ENCODE measurements at places on chromosomes 5 and 9.

- no peaks in the 10 kb centered on the region for H3K27me3 ChIP-seq
- no peak overlapping the region for H3K27ac ChIP-seq
Observed at GRCh38 chr5:168006456-168007130, 284.9 kb upstream of the WWC1 start.

DNA sequence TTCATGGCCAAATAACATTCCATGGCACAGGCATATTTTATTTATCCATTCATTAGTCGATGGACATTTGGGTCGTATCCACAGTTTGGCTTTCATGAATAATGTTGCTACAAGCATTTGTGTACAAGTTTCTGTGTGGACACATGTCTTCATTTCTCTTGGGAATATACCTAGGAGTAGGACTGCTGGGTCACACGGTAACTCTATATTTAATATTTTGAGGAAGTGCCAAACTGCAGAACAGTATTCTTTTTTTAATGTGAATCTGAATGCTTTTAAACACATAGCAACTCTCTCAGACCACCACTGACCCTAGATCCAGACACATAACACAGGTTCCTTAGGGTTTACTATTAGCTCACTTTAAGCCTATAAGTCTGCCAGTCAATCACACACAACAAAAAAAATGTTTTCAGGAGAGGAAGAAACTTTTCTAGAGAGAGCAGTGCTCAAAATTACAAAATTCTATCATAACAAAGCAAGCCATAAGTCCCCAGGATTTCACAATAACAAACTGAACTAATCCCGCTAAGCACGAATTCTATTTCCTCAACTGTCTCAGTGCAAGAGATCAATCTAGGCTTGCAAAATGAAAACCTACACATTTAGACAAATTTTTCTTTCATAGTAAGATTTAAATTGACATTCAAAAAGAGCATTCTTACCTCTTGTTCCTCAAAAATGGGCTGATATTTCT is 41.8 kb upstream of the GABBR2 start:
- DNase-seq = no peak
- H3K4me1 ChIP-seq = no peaks in the 10 kb centered on the region
- no peaks in the 10 kb centered on the region for H3K36me3 ChIP-seq
- H3K4me3 ChIP-seq = no peak overlapping the region
- H3K27ac ChIP-seq = no peak overlapping the region

DNA sequence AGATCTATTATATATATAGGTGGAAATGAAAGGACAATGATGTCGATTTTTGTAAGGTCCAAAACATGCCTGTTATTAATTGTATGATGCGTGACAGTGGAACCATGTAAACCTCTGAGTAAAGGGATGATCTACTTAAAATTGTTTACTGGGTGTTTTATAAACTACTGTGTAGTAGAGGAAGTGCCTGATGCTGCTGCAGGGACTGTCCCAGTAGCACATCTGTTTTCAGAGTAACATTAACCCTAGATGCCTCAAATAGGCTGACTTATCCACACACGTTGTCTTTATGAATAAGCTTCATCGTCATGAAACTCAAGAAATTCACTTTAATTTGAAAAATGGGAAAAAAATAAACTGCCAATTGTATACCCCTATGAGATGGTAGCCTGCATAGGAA is 1.7 kb downstream of the CAMK4 start:
- H3K4me3 ChIP-seq = peak overlapping the region; percentile 98
- no peak for DNase-seq
- H3K36me3 ChIP-seq = peaks cover 39% of the 10 kb centered on the region
- H3K27me3 ChIP-seq = no peaks in the 10 kb centered on the region

DNA sequence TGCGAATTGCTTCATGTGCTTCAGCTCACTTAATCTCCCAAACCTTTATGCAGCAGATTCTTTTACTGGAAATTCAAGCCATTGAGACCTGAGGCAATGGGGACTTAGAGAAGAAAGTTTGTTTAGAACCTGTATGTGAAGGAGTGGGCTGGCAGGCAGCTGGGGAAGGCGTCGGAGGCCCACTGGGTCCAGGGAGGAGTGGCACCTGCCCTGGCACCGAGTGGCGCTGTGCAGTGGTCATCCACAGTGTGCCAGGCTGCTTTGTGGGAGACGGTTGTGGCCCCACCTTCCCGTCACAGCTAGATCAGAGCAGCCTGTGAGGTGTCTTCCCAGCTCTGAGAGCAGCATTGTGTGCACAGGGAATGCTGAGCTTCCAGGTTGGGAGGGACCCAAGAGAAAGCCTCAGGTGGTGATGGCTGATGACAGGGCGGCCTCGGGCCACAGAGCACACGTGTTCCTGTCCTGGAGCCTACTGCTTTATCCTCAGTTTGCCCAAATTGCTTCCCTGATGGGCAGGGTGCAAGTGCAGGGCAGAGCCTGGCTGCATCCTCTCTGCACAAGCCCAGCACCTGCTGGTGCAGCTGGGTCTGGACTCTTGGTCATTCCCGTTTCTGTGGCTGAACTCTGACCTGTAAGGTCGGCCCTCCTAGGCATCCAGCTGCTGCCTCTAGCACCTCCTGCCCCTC is 175.2 kb downstream of the CACNA1B start:
- H3K4me1 ChIP-seq = no peaks in the 10 kb centered on the region
- peaks cover 2% of the 10 kb centered on the region for H3K27me3 ChIP-seq
- no peak overlapping the region for H3K4me3 ChIP-seq
- no peaks in the 10 kb centered on the region for H3K36me3 ChIP-seq
- no peak for DNase-seq
- H3K27ac ChIP-seq = no peak overlapping the region

DNA sequence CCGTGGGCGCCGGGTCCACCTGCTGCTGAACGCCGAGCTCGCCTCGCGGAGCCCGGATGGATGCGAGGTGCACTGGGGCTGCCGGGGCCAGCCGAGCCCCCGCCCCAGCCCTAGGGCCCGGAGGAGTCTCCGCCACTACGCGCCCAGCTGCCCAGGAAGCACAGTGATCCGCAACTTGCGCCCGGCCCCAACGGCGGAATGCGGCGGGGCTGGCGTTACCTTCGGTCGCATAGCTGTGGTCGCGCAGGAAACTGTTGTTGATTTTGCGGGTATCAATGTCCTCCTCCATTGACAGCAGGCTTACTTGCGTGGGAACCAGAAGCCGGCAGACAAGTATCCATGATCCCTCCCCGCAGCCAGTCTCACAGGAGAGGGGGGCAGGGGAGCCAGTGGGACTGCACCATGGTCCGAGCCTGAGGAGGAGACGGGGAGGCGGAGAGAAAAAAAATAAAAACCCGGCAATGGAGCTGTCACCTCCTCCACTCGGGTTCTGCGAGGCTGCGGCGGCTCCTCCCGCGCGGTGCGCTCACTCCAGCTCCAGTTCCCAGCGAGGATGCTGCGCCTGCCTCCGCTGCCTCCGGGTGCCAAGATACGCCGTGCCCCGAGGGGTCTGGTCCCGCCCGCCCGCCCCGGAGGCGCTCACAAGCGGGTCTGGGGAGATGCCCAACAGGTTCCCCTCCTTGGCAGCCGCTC is 628 bp downstream of the PPP2R2B start:
- H3K4me1 ChIP-seq = peaks cover 16% of the 10 kb centered on the region
- peaks cover 39% of the 10 kb centered on the region for H3K27me3 ChIP-seq
- DNase-seq = peak; percentile 53
- H3K36me3 ChIP-seq = no peaks in the 10 kb centered on the region

DNA sequence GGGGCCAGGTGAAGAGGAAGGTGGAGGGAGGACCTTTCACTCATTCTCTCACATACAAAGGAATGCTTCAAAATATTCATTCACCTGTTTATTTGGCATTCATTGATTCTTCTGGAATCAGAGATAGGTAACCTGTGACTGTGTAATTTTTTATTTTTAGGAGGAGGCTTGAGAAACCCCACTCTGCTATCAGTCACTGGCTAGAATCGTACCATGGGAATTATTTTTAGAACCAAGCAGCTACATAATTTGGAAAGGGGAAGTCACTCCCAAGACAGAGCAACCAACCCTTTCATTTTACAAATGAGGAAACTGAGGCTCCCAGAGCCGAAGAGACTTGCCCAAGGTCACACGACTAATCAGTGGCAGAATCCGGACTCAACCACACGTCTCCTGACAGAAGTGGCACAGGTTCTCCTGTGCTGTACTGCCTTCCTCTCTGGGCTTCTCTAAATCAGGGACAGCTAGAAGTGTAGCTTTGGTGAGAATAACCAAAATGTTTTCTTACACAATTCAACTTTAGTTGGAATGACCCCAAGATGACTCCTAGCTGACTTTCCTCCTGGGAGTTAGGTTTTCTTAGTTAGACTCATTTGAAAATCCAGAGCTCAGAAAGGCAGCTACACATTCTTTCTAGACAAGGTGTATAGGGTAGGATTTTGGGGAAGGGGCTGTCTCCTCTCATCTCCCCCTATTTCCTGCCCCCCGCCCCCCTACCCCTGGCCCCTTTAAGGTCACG is 264.3 kb upstream of the PANK3 start:
- H3K4me3 ChIP-seq = no peak overlapping the region
- H3K27ac ChIP-seq = no peak overlapping the region
- peaks cover 6% of the 10 kb centered on the region for H3K27me3 ChIP-seq
- DNase-seq = no peak
- H3K36me3 ChIP-seq = peaks cover 3% of the 10 kb centered on the region
- H3K4me1 ChIP-seq = no peaks in the 10 kb centered on the region

DNA sequence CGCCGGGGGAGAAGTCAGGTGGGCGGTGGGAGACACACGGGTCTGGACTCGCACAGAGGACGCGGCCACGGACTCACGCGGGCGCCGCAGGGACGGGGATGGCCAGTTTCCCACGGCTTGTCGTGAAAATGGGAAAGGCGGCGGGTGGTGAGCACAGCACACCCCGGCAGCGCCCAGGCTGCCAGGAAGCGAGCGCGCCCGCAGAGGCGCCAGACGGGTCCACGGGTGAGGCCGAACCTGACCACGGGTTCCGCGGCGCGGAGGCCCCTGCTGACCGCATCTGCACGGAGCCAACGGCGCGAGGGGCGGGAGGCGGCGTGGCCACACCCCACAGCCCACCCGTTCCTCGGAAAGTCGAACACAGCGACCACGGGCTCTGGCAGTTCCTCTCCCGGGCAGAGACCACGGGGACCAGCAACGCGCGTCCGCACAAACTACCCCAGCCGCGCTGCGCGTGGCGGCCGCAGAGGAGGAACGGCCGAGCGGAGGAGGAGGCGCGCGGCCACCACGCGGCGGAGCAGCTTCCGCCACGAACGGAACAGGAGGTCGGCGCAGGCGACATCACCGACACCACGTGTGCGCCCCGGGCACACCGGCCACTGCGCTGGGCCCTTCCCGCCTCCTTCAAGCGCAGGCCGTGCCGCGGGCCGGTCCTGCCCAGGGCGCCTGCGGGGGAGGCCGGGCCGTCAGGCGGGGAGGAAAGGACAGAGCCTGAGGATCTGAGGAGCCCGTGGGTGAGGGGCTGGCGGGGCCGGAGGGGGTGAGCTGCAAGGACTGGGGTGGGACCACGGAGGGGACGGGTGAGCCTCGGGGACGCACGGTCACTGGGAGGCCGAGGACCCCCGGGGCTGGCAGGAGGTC is 5.6 kb downstream of the EXD3 start:
- peaks cover 28% of the 10 kb centered on the region for H3K4me1 ChIP-seq
- no peak overlapping the region for H3K27ac ChIP-seq
- no peak for DNase-seq
- peaks cover 2% of the 10 kb centered on the region for H3K36me3 ChIP-seq
- peak overlapping the region; percentile 42 for H3K4me3 ChIP-seq

DNA sequence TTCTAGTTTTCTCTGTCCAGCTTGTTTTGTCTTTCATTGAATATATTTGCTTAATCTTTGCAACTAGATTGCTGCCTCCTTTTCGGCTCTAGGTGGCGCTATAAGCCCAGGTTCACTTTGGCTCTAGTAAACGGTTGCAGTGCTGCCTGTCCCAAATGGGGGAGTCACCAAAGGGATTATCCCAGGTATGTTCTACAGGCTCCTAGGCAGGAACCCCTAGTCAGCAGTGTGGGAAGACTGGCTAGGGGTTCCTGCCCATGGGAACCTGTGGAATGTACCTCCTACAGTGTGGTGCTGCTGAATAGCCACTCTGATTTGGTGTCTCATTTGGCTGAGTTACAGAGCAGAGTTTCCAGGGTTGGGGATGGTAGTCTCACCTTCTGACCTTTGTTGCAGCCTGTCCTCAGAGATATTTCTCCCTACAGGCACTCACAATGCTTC is 85.2 kb downstream of the ARSB start:
- peaks cover 6% of the 10 kb centered on the region for H3K36me3 ChIP-seq
- no peak overlapping the region for H3K27ac ChIP-seq
- H3K4me3 ChIP-seq = no peak overlapping the region

- H3K4me3 ChIP-seq = no peak overlapping the region
- no peak for DNase-seq
- H3K36me3 ChIP-seq = no peaks in the 10 kb centered on the region
- peaks cover 18% of the 10 kb centered on the region for H3K4me1 ChIP-seq
Observed at GRCh38 chr9:134557331-134557730, 84.3 kb upstream of the COL5A1 start.

DNA sequence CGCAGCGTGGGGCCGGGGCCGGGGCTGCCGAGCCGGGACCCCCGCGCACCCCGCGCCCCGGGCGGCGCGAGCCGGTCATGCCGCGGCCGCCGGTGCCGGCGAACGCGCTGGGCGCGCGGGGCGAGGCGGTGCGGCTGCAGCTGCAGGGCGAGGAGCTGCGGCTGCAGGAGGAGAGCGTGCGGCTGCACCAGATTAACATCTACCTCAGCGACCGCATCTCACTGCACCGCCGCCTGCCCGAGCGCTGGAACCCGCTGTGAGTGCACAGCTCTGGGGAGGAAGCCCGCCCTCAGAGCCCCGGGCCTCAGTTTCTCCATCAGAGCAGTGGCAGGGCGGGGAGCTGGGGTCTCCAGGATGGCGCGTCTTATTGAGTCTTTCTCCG is 335 bp downstream of the GALNT12 start:
- peaks cover 27% of the 10 kb centered on the region for H3K27me3 ChIP-seq
- peak; percentile 56 for DNase-seq
- no peak overlapping the region for H3K27ac ChIP-seq

DNA sequence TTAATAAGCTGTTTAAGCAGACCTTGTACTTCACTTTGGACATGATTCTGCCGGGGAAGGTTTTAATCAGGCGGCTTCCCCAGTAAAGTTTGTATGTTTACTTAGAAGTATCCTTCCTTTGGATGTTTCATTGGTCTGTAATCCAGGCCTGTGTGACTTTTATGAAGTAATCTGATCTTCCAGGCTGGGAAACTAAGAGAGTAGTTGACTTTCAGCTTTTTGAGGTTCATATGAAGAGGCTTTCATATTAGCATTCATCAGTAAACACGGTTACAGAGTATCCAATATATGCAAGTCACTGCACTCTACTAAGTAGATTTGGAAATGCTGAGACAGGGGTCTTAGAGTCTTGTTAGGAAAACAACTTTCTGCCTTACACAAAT is 1.1 kb downstream of the DNAJC21 start:
- no peaks in the 10 kb centered on the region for H3K27me3 ChIP-seq
- peaks cover 32% of the 10 kb centered on the region for H3K4me1 ChIP-seq
- H3K27ac ChIP-seq = peak overlapping the region; percentile 97
- DNase-seq = no peak

GRCh38 chr5:149037817-149038216 is 25.0 kb downstream of the SH3TC2 start:
- H3K36me3 ChIP-seq = no peaks in the 10 kb centered on the region
- DNase-seq = no peak
- H3K4me1 ChIP-seq = peaks cover 25% of the 10 kb centered on the region
- peaks cover 9% of the 10 kb centered on the region for H3K27me3 ChIP-seq
- no peak overlapping the region for H3K27ac ChIP-seq

- H3K4me3 ChIP-seq = no peak overlapping the region
- no peak overlapping the region for H3K27ac ChIP-seq
- no peaks in the 10 kb centered on the region for H3K27me3 ChIP-seq
- no peak for DNase-seq
Observed at GRCh38 chr5:124492444-124493224, 253.8 kb downstream of the ZNF608 start.
